ENCODE measurements at places on chromosomes 4 and X.
A peak's percentile ranks its signal among the peaks of the same experiment; 100 is the strongest.

- DNase-seq = no peak
These were observed 632 bp downstream of the CCSER1 start for GRCh38 chr4:90127706-90128345.

DNA sequence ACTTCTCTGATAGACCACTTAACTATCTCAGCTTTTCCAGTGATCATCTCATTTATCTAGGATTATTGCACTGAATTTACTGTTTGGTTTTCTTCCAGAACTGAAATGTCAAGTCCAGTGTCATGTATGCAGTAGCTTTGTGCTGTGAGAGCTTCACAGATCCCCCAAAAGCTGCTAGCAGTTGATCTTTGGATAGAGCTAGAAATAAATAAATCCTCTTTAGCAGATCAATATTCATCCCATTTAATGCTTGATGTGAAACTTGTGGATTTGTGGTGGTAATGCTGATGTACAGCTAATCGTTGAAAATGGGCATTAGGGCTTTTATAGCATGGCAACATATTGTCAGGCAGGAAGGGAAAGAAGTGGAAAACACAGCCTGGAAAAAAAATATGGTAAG is 509.6 kb upstream of the FAM241A start:
- no peak for DNase-seq

DNA sequence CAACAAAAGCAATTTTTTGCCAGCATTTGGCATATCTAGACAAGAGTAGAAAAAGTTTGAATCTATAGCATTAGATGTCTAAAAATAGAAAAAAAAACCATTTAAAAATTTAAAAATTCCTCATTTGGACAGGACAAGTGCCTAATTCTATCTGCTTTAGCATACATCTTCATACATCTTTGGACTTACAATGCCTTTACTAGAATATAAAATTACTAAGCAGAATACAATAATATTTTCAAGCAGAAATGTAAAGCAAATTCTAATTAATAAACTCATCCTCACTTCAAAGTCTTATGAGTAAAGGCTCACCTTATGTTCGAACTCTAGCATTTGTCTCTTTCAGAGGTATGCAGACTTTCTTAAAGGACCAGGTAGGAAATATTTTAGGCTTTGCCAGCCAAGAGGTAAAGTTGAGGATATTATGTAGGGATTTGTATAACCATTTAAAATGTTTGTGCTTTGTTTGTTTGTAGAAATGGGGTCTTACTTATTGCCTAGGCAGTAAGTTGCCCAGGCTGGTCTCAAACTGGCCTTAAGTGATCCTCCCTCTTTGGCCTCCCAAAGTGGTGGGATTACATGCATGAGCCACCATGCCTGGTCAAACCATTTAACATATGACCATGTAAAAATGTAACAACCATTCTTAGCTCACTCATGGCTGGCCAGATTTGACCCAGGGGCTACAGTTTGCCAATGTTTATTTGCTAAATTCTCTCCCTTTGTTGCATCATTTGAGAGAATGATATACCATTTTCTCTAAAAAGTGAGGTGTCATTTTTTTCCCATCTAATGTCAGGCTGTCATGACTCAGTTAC is 29.1 kb downstream of the UGDH start:
- DNase-seq = no peak

- no peak for DNase-seq
These were observed 124.8 kb downstream of the HMX1 start for GRCh38 chr4:8746523-8747466.

DNA sequence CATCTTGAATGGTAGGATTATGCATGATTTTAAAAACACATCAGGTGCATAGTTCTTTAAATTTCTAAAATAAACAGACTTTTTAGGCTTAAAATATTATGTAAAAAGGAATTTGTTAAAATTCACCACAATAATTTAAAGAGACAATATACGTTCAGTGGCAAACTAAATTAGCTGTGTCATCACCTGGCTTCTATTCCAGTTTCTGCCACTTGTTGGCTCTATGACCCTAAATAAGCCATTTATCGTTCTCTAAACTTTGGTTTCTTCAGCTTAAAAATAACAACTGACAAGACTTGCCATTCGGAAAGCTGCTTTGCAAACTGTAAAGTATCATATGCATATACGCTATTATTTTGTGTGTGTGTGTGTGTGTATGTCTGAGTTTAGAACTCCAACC is 141.3 kb downstream of the MGST2 start:
- no peak for DNase-seq

- no peak for DNase-seq
These were observed 34.8 kb downstream of the CCNQ start for GRCh38 chrX:153564047-153564606.

DNA sequence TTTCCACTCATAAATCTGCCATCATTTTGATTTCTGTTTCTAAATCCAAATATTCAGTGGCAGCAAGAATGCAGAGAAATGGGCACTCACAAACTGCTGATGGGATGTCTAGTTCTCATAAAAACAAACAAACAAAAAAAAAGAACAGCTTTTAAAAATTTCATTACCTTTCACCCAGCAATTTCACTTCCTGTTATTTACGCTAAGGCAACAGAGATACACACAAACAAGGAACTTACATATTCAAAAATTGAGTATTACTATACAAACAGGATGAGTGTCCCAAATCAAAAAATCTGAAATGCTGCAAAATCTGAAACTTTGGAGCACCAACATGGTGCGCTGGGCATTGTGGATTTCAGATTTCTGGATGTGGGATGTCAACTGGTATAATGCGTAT is 36.4 kb downstream of the FAT1 start:
- no peak for DNase-seq

GRCh38 chrX:9729171-9729885 is 36.3 kb downstream of the GPR143 start:
- DNase-seq = no peak

- DNase-seq = no peak
These were observed 16.8 kb downstream of the SCFD2 start for GRCh38 chr4:53349091-53349491.

- no peak for DNase-seq
These were observed 53.4 kb upstream of the TRPC3 start for GRCh38 chr4:122005064-122005755.

DNA sequence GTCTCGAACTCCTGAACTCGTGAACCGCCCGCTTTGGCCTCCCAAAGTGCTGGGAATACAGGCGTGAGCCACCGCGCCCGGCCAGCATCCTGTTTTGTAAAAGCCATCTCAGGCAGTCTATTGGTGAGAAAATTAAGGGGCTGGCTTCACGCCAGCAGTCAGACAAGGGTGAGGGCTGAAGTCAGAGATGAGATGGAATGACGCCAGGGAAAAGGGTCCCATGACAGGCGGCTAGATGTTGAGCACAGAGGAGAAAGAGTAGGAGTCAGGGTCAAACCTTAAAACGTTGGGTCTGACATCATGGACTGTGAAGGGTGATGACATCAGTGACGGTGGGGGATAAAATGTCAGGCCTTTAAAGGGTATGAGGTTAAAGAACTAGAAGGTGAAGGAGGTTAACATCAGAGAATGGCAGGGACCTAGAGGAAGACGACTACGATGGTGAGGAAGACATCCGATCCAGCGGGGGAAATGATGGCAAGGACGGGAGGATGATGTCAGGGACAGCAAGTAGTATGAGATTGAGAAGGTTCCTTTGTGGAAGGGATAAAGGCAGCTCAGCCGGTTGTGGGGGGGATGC is 504 bp upstream of the RBM3 start:
- DNase-seq = peak; percentile 9

GRCh38 chr4:82948647-82949204 is 48.2 kb downstream of the THAP9 start:
- no peak for DNase-seq

DNA sequence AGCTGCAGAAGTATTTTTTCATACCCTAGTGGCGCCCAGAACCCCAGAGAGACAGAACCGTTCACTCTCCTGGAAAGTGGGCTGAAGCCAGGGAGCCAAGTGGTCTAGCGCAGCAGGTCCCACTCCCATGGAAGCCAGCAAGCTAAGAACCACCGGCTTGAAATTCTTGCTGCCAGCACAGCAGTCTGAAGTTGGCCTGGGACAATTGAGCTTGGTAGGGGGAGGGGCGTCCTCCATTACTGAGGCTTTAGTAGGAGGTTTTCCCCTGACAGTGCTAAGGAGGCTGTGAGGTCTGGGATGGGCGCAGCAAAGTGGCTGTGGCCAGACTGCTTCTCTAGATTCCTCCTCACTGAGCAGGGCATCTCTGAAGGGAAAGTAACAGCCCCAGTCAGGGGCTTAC is 84.5 kb upstream of the ATXN3L start:
- no peak for DNase-seq

DNA sequence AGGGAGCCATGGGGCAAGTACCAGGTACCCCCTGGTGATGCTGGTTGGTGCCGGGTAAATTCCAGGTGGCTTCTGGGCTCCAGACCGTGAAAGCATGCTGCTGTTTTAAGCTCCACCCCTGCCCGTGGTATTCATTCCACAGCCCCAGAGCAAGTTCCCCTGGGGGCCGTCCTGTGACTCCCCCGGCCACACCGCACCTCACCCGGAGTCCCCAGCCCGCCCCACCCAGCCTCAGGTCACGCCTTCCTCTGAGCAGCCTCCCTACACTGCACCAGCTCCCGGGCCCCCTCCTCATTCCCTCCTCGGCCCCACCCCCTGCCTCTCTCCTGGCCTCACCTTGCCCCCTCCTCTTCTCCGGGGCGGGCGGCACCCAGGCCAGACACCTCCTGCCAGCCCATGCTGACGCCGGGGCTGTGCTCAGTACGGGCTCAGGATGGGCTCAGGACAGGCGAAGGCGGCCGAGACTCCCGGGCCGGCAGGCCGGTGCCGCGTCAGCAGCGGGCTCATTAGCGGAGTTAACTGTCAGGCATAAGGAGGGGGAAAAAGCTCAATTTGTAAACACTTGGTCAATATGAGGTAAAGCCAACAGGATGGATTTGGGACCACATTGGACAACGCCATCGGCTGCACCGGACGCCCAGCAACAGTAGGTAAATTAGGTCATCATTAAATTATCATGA is 127.4 kb downstream of the FAM53A start:
- no peak for DNase-seq

DNA sequence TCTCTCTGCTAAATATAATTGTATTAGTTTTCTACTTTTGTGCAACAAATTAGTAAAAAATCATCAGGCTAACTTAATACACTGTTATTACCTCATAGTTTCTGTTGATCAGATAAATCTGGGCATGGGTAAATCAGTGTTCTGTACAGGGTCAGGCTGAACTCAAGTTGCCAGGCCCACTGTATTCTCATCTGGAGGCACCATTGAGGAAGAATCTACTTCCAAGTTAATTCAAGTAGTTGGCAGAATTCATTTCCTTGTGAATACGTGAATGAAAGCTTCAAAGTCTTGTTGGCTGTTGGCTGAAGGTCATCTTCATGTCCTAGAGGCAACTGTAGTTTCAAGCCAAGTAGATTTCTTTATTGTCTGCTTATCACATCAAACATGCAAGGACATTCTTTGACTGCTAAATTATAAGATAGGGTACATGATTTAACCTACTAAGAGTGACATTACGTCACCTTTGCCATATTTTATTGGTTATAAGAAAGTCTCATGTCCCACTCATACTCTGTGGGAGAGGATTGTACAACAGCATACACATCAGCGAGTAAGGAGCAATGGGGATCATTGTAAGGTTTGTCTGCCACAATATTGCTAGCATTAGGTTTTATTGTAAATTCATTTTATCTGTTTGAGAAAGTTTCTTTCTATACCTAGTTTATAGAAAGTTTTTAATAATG is 1219.0 kb downstream of the ARAP2 start:
- DNase-seq = no peak

DNA sequence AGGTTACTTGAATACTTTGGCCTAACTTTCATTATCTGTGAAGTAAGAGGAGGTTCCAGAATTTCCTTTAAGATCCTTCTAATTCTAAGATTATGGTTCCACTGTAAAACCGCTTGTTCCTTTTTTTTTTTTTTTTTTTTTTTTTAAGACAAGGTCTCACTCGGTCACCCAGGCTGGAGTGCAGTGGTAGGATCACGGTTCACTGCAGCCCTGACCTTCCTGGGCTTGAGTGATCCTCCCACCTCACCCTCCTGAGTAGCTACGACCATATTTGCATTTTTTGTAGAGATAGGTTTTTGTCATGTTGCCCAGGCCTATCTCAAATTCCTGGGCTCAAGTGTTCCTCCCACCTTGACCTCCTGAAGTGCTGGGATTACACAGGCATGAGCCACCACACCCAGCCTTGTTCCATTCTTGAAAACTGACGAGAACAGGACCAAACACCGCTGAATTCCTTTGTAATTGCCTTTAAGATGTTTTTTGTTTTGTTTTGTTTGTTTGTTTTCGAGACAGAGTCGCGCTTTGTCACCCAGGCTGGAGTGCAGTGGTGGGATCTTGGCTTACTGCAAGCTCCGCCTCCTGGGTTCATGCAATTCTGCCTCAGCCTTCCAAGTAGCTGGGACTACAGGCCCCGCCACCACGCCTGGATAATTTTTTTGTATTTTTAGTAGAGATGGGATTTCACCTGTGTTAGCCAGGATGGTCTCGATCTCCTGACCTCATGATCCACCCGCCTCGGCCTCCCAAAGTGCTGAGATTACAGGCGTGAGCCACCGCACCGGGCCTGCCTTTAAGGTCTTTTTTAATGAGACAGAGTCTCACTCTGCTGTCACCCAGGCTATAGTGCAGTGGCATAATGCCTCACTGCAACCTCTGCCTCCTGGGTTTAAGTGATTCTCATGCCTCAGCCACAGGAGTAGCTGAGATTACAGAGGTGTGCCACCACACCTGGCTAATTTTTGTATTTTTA is 6.8 kb downstream of the PDS5A start:
- DNase-seq = no peak

DNA sequence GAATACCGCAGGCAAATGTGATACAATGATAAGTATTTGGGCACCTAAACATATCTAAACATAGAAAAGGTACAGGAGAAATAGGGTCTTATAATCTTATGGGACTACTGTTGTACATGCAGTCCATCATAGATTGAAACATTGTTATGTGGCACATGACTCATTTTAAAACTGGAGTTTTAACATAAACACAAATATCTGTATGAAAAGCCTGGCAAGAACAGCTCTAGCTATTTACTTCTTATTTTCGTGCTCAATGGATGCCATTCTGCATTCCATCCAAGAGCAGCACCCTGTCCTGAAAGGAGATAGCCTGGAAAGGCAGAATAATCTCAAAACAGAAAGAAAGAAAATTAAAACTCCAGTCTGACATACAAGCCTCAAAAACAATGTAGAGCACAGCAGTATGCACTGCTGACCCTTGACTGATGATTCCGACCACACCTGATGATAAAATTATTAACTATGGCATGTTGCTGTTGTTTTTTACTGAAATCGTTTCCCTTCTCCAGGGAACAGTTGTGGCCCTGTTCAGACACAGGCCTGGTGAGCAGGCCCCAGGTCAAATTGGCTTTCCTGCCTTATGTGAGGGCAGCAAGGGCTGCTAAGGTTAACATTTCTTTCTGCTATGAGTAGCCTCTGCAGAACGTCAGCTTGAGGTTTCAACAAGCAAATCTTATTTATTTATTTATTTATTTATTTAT is 152.7 kb downstream of the APBB2 start:
- DNase-seq = no peak

DNA sequence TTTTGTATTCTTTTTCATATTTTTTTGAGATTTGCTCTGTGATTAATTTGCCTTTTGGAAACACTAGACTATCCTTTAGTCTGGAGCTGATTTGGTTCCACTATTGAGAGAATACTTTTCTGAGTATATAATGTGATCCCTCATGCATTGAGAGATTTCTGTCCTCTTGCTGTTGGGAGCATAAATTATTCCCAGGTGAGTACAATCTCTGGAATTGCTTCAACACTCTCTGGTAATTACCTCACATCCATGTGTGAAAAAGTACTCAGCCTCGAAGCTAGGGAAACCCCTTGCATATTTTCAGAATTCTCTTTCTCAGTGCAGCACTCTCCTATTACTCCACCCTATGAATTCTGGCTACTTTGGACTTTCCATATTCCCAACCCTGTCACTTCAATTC is 550.0 kb downstream of the RAPGEF2 start:
- DNase-seq = no peak

- no peak for DNase-seq
These were observed 206.3 kb downstream of the ARHGAP24 start for GRCh38 chr4:85681221-85681657.

All from T-helper 22 cell (primary cell).